NAMALWA (cell line): ENCODE measurements at places on chromosomes 7 and 10.
A peak's percentile ranks its signal among the peaks of the same experiment; 100 is the strongest.

- no peak for DNase-seq
Measured at GRCh38 chr7:149004405-149005370, 23.6 kb downstream of the PDIA4 start.

- DNase-seq: no peak
Measured at GRCh38 chr7:113945018-113945938, 26.5 kb upstream of the PPP1R3A start.

GRCh38 chr7:18693816-18694215 is 198.3 kb downstream of the HDAC9 start:
- DNase-seq: no peak

DNA sequence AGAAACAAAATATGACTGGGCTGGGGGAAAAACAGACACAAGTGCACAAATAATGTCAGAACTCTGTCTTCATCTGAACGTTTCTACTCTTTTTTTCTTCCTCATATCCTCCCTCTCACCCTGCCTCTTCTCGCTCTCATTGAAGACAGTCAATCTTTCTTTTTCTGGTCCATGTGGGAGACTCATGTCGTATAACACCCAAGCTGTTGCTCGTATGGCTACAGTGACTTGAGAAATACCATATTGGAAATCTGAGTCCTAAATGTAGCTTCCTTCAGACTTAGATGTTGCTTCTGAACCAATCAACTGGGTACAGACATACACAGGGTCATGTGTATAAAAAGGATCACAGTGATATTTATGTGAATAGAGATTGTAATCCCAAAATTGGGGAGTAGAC is 579.8 kb upstream of the CELF2 start:
- DNase-seq: no peak

DNA sequence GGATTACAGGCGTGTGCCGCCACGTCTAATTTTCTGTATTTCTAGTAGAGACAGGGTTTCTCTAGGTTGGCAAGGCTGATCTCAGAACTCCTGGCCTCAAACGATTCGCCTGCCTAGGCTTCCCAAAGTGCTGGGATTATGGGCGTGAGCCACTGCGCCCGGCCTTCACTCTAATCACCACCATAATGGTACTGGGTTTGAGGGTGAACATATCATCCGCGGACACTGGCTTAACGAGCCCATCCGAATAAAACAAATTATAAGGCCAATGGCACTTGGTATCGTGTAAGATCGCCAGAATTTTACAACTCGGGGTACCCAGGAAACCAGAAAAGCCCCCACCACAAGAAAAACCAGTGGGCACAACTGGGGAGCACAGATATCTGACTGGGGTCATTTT is 580 bp downstream of the FAM200A start:
- no peak for DNase-seq

GRCh38 chr10:71132321-71132810 is 80.0 kb upstream of the UNC5B start:
- no peak for DNase-seq

GRCh38 chr10:116761883-116762282 is 19.5 kb upstream of the HSPA12A start:
- no peak for DNase-seq

DNA sequence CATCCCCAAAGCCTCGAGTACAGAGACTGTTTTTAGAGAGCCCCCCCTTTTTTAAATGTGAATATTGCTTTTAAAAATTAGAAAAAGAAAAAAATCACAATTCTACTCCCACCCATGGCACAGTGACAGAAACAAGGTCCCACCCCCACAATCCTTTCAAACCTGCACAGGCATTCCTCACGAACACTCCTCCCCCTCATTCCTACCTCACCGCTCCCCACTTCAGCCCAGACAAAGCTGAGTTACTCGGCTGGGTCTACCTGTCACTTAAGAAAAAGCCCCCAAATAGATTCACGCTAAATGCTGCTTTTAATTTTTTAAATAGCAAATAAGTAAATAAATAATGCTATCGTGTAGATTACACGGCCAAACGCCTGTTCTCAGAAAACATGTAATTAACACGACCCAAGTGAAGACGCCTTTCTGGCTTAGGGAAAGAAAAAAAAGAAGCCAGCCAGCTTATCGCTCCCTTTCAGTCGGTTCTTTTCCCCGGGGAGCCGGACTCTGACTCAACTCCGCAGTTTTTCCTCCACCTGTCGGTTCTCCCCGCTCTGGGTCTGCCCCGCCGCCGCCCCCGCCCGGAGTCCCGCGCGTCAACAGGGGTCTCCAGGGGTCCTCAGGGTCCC is 739 bp downstream of the MPP7 start:
- no peak for DNase-seq

DNA sequence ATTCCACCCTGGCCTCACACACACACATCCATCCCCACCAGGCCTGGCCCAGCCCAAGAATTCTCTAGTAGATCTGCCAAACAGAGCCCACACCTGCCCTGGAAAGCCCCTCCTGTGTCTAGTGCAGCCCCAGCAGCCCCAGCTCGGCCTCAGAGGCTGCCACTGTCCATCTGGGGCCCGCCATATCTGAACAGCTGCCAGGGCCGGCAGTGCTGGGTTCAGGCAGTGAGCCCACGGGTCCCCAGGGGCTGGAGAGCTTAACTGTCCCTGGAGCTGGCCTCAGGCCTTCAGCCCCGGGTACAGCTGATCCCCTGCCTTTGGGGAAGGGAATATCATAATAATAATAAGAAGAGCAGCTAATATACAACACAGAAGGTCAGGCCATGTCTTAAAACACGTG is 574 bp downstream of the MYL10 start:
- no peak for DNase-seq

DNA sequence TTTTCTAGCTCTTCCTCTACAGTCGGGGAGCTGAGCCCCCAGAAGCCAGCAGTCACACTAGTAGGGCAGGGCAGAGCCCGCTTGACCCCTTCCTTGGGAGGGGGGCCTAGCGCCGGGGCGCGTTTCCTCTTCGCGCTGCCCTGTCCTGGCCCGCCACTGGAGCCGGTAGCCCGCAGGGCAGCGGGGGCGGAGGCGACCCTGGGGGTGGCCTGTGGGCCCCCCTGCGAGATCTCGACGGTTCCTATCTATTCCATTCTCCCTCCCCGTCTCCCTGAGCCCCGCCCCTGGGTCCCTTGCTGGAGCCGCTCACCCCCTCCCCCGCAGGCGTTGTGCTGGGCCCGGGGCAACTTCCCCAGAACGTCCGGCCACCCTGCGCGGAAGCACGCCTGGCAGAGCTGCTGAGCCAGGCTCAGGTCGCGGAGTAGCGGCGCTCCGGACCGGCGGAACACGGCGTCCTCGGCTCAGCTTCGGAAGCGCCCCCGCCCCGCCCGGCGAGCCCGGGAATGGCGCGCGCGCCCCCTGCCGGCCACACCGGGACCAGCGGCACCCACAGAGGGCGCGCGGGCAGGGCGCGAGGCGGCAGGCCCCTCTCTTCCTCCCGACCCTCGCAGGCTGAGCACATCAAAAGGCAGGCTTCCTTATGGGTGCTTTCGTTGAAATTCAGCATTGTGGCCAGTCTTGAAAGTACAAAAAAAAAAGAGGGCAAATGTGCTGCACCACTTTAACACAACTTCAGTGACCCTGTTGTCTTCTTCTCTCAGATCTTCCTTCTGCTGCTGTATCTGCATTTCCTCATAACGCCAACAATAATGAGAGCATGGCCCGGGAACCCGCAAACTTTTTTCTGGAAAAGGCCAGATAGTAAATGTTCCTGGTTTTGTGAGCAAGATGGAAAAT is 327.6 kb downstream of the TNS3 start:
- peak; percentile 80 for DNase-seq

GRCh38 chr10:123761666-123762230 is 95.6 kb downstream of the GPR26 start:
- no peak for DNase-seq

DNA sequence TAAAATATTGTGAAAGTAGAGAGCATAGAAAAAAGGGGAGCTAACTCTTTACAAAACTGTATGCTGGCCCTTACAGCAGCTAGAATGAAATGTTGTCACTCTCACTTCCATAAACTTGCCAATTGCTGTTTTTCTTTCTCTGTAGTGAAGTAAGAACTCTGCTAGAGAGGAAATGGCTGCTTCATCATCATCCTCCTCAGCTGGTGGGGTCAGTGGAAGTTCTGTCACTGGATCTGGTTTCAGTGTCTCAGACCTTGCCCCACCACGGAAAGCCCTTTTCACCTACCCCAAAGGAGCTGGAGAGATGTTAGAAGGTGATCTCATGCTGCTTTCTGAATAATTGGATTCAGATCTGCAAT is 7.6 kb upstream of the ASCC1 start:
- no peak for DNase-seq
